ENCODE measurements at places on chromosomes 16 and 17. TPM values are rescaled to one million over a fixed set of nuclear protein-coding genes. Genes with fewer than 3 reads are reported as not detected.

STUB1 gene
- 61.7 TPM for total RNA-seq

LGALS9C gene
- total RNA-seq, result 1.4 TPM

TBX6 gene
- total RNA-seq, result 1.8 TPM

KRTAP3-2 gene
- total RNA-seq, result not detected

PDILT gene
- total RNA-seq, result not detected

TLCD2 gene
- 0.10 TPM for total RNA-seq

WSCD1 gene
- 0.10 TPM for total RNA-seq

ABAT gene
- total RNA-seq, result 4.8 TPM

HOXB13 gene
- not detected for total RNA-seq

GPRC5C gene
- total RNA-seq, result 0.96 TPM

PLEKHG4 gene
- 20.2 TPM for total RNA-seq

IRX5 gene
- not detected for total RNA-seq

SDR42E2 gene
- total RNA-seq, result not detected

CMTM2 gene
- 0.36 TPM for total RNA-seq

ALOX15B gene
- not detected for total RNA-seq

CES1 gene
- not detected for total RNA-seq

XAF1 gene
- 163 TPM for total RNA-seq

CPHXL gene
- not detected for total RNA-seq

RAB37 gene
- 48.1 TPM for total RNA-seq

MAF gene
- 48.3 TPM for total RNA-seq

EPX gene
- not detected for total RNA-seq

CHAD gene
- total RNA-seq, result not detected

CNEP1R1 gene
- 22.1 TPM for total RNA-seq

NOL3 gene
- 58.6 TPM for total RNA-seq

MAP2K6 gene
- 8.5 TPM for total RNA-seq

PDE6G gene
- total RNA-seq, result 67.0 TPM

TMEM100 gene
- not detected for total RNA-seq

EME1 gene
- total RNA-seq, result 13.0 TPM

SSTR5 gene
- not detected for total RNA-seq

CACNB1 gene
- total RNA-seq, result 17.1 TPM

CACNG4 gene
- not detected for total RNA-seq

XYLT1 gene
- total RNA-seq, result 39.2 TPM
